ENCODE measurements at places on chromosomes 3 and 15.

DNA sequence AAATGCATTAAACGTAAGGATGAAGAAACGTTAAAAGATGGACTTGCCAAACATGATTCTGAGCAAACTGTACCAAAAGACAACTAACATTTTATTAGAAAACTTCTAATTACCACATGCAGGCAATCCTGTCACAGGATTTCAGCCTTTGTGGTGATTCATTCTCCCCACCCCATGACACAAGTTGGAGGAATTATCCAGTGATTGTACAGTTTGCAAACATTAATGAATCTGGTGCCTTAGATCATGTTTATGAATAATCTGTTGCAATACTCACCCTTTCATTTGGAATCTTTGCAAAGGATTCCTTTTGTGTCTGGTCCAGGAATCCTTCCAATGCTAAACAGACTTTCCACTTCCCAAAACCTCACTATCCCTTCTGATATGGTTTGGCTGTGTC is 23.3 kb upstream of the ERC2 start:
- DNase-seq = no peak

GRCh38 chr3:176120507-176120906 is 1076.8 kb downstream of the TBL1XR1 start:
- no peak for DNase-seq

DNA sequence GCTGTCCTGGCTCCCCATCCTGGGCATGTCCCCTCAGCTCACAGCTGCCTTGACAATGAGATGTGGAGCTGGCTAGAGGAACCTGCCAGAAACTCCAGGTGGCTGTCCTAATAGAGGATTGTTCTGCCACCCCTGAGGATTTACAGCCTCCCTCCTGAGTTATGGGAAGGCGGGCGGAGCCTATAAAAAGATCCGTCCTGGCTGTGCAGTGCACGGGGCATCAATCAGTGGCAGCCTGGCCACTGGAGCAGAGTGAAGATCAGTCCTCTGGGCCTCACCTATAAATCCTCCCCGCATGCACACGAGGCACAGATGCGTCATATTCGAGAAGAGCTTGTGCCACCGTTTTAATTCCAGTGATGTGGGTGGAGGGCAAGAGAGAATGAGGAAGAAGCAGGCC is 90.0 kb downstream of the MEGF11 start:
- DNase-seq = no peak

DNA sequence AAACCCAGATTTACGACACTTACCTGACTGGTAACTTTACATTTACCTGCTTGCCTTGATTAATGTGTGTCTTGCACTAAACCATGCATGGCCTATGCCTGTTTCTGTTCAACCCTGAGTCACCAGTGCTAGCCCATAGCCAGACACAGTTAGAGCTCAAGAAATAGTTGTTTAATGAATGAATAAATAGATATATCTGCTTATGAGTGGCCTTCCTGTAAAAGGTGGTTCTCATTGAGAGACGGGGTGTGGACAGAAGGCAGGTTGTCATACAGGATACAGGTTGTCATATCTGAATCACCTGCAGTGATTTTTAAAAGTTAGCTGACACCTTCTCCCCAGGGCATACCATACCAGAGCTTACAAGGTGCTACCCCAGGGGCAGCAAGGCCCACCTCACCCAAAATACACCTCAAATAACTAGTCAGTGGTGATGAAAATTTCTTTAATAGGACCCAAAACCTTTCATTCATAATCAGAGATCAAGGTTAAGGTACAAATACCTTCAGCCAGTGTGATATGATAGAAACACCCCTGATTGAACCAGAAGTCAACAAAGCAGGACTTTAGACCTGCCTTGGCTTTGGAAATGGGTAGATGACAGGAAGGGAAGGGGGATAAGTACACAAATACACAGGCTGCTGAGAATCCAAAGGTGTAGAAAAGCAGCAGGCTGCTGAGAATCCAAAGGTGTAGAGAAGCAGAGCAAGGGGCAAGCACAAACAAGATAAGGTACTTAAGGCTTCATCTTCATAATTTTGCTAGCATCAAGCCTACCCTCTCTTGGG is 45.4 kb upstream of the TSC22D2 start:
- no peak for DNase-seq

- no peak for DNase-seq
Observed at GRCh38 chr15:46660096-46660842, 1025.4 kb downstream of the SQOR start.

DNA sequence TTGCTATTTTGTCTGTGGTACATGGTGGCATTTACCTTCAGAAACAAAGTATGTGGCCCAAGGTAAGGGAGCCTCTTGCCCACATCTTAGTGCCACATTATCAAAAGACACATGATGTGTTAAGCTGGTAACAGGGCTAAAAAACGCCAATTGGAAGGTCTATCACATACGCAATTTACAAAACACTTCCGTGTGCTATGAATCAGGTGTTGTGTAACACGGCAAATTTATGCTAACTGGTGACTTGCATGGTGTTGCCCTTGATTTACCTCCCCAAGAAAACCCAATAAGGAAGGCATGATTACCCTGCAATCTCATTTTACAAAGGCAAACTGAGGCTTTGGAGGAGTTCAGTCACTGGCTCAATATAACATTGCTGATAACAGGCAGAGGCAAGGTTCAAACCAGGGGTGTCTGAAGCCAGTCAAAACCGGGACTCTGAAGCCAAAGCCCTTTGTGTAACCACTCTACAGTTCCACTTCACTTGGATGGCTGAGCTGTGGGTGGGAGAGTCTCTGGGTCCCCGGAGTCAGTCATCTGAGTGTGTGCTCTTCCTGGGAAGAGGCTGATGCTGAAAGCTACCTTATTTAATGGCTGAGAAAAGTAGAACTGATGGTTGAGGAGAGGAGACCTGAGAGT is 103.9 kb upstream of the BCL6 start:
- DNase-seq = no peak

- DNase-seq = no peak
Observed at GRCh38 chr15:95620934-95621579, 709.4 kb upstream of the NR2F2 start.

DNA sequence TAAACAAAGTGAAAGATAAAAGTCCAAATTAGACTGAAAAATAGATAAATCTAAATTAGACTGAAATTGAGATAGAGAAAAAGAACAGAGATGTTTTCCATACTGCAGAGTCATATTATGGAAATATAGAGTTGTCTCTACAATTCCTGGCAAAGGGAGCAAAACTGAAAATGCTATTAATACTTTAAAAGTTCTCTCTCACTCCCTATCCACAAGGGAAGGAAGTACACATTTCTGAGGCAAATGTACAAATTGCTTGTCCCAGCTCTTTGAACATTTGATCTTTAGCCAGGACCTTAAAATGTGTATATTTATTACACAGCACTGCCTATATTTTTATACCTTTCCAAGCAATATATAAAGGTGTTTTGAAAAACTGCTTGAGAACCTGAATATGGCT is 225.1 kb upstream of the SEMA6D start:
- no peak for DNase-seq

GRCh38 chr3:46429671-46430070 is 22.6 kb downstream of the CCRL2 start:
- no peak for DNase-seq

DNA sequence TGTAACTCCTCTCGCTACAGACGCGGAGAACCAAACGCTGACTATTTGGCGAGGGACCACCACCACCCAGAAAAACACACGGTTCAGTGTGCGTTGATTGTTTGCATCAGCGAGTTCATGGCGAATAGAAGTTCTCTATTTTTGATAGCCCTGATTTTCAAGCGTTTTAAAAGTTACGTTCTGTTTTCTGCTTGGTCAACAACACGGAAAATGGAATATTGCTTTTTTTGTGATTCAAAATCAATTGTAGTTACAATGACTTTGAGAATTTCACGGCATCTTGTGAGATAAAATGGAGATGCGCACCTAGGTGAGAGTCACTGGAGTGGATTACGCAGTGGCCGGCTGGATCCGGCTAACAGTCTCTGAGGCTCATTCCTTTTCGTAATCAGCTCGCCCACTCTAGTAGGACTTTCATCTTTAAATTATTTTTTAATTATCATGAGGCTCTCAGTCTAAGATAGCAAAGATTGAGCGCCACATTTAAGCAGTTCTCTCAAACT is 54.8 kb downstream of the CCDC54 start:
- DNase-seq = no peak

- DNase-seq = no peak
Observed at GRCh38 chr15:31403606-31404005, 77.0 kb downstream of the KLF13 start.

DNA sequence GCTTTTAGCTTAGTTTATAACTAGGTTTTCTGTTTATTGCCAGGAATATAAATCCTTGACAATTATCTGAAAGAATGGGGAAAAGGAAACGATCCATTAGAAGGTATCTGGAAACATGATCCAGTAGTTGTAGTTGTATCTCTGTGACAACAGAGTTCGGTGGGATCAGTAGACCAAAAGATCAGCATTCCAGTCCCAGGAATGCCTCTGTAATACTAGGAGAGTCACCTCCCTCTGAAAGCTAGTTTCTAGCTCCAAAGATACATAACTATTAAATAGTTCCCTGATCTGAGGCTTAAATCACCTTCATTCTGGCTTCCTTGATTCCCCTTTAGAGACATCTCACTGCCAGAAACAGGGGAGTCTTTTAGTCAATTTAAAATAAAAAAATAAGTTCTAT is 34.1 kb downstream of the MB21D2 start:
- DNase-seq = no peak

DNA sequence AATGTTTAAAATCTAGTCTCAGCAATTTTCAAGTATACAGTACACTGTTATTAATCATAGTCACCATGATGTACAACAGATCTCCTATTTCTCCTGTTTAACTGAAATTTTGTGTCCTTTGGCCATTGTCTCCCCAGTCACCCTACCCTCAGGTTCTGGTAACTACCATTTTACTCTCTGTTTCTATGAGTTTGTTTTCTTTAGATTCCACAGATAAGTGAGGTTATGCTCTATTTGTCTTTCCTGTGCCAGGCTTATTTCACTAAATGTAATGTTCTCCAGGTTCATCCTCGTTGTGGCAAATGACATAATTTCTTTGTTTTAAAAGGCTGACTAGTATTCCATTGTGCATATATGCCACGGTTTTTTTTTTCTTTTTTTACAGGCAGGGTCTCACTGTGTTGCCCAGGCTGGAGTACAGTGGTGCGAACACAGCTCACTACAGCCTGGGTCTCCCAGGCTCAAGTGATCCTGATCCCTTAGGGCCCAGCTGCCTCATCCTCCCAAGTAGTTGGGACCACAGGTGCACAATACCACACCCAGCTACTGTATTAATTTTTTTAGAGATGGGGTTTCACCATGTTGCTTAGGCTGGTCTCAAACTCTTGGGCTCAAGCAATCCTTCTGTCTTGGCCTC is 50.0 kb downstream of the RAB7A start:
- no peak for DNase-seq

DNA sequence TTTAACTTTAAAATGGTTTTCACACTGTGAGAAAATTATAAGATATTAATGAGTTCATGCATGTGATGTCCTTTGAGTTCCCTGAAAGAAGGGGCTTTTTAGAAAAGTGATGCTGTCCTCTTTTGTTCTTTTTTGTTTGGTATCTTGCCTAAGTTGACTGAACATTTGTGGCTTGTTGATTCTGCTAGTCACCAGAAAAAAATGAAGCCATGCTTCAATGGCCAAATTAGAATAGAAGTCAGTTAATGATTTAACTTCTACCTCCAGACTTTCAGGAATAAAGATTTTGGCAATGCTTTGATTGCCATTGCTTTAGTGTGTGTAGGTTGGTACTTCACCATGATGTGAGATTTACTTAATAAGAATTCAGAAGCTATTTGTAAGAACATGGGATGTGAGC is 260.6 kb upstream of the NECTIN3 start:
- no peak for DNase-seq

DNA sequence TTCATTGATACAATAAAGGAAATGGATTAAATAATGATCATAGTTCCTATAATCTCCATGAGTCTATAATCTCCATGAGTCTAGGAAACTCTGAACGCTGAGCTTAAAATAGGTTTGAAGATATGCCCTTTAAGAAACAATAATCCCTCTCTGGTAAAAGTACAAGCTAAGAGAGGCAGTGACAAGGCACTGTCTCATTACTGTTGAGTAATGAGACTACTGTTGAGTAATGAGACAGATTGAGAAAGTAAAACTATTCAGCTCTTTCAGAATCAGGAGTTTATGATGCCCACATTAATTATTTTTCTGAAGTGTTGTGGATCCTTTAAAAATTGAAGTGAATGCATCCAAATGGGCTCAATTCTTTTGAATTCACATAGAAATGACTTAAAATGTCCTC is 235.5 kb upstream of the THRB start:
- no peak for DNase-seq

GRCh38 chr3:167653760-167654159 is at the start of gene WDR49:
Gene WDR49 (minus strand): TSS chr3:167653942. CDS start chr3:167653425, 517 bp downstream.
- no peak for DNase-seq

DNA sequence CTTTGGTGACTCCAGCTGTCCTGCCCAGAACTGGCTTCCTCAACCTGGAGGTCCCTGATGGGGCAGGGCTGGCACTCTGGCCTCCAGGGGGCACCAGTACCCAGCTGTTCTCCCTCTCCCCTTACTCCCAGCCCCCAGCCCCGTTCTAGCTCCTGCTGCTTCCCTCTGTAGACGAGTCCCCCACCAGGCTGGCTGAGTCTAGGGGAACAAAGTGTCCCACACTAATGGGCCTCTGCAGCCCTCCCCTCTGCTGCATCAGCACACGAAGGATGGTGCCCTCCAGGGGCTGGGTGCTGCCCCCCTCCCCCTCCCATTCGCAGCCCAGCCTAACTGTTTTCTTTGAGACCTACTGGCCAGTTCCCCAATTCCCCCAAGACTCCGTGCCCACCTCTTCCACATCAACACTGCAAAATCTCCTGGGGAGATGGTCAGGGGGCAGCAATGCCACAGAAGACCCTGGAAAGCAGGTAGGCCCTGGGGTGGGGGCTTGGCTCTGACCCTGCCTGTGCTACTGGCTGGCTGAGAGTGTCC is 4.2 kb downstream of the RHCG start:
- no peak for DNase-seq

GRCh38 chr3:197807969-197808587 is 17.0 kb downstream of the LRCH3 start:
- no peak for DNase-seq

- no peak for DNase-seq
Observed at GRCh38 chr15:45372041-45372995, 6.0 kb downstream of the GATM start.

GRCh38 chr3:107772016-107772415 is 249.3 kb downstream of the BBX start:
- DNase-seq = no peak

DNA sequence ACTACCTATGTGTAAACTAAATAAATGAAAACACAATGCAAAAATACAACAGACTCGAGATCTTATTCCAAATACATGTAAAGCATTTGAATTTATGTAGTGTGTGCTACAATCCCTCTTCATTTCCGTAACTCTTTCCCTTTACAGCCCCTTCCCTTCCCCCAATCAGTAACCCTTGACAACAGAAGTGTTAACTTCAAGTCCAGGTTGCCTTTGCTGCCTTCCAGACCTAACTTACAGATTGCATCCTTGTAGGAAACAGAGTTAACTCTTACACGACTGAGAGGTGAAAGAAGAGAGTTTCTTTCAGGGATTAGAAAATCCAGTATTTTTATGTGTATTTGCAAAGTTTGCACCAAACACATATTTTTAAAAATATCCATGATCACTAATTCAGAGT is 1.4 kb upstream of the ROBO1 start:
- DNase-seq = no peak

GRCh38 chr15:36008719-36009118 is 462.8 kb upstream of the DPH6 start:
- DNase-seq = no peak

GRCh38 chr3:31960793-31961431 is 20.1 kb downstream of the OSBPL10 start:
- DNase-seq = no peak

All from Right ventricle myocardium inferior (tissue), 1 donor.